ENCODE measurements at places on chromosomes 12 and 14.

GRCh38 chr12:6863586-6864321 lies 3.6 kb upstream of the TPI1 start:
- DNase-seq, result no peak

GRCh38 chr12:64018524-64018923 lies 174.0 kb downstream of the SRGAP1 start:
- no peak for DNase-seq

- peak; percentile 32 for DNase-seq
Measured at GRCh38 chr14:21299562-21300130, 19.8 kb downstream of the RPGRIP1 start.

GRCh38 chr12:121942145-121942718 lies 23.8 kb downstream of the CFAP251 start:
- DNase-seq, result no peak

- DNase-seq, result no peak
Measured at GRCh38 chr12:87096082-87096585, 839.9 kb upstream of the MGAT4C start.

GRCh38 chr12:121799842-121800693 lies 3.7 kb upstream of the SETD1B start:
- DNase-seq, result peak; percentile 93

DNA sequence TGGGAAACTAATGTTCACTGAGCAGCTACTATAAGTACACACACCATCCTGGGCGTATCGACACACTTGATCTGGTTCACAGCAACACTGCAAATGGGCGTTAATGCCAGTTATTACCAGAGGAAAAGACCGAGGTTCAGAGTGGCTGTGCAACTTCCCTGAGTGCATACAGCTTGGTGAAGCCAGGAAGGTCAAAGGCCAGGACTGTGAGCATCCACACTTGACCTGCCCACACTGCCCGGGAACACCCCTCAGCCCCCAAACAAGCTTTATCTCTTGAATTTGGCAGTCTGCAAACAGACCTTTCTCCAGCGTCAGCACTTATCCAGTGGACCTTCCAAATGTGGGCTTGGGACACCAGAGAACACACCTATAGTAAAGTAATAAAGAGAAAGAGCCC lies 312.6 kb downstream of the BCL11B start:
- DNase-seq, result no peak

DNA sequence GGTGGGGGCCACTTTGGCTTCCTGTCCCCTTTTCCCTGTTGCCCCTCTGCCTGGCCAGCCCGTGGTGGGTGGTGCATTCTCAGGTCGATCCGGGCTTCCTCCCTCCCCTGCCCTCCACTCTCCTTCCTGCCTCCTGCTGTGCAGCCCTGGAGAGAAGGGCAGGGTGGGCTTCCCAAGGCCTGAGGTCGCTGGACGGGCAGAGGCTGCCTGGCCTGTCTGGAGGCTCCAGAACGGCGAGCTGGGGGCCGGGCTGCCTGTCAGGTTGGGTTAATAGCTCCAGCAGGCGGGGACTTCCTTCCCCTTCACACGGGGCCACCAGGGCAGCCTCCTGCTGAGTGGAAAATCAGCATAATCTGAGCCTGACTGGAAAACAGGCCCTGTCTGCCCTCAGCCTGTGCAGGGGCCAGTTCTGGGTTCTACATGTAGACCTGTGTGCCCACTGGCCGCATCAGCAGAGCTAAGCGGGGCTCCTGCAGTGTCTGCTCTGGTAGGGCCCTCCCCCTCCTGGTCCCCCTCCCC lies 11.3 kb downstream of the KIF26A start:
- peak; percentile 68 for DNase-seq

DNA sequence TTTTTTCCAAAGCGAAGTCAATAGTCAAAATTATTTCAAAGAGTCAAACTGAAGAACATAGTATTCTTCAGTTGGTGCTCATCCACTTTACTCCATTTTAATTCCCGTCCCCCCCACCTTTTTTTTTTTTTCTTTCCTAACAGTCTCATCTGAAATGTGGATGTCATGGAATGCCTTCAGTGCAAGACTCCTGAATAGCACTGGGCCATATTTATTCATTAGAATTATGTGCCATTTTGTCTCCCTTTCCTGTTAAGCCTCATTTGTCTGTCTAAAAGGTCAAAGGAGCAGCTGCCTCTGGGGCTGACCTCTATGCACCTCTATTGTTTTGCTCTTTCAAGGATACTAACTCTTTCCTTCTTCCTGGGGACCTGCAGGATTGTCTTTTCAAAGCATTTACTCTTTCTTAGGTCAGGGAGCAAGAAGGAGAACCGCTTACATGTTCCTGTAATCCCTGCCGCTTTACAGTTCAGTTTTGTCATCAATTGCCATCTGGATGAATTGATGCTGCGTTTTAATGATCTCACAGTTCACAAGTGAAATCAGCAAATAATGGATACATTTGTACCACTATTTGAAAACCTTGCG lies 310.6 kb downstream of the NPAS3 start:
- DNase-seq, result no peak

DNA sequence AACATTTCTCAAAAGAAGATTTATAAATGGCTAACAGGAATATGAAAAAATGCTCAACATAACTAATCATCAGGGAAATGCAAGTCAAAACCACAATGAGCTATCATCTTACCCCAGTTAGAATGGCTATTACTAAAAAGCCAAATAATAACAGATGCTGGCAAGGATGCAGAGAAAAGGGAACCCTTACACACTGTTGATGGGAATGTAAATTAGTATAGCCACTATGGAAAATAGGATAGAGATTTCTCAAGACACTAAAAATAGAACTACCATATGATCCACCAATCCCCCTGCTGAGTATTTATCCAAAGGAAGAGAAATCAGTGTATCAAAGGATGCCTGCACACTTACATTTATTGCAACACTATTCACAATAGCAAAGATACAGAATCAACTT lies 58.3 kb downstream of the GUCY2C start:
- no peak for DNase-seq

DNA sequence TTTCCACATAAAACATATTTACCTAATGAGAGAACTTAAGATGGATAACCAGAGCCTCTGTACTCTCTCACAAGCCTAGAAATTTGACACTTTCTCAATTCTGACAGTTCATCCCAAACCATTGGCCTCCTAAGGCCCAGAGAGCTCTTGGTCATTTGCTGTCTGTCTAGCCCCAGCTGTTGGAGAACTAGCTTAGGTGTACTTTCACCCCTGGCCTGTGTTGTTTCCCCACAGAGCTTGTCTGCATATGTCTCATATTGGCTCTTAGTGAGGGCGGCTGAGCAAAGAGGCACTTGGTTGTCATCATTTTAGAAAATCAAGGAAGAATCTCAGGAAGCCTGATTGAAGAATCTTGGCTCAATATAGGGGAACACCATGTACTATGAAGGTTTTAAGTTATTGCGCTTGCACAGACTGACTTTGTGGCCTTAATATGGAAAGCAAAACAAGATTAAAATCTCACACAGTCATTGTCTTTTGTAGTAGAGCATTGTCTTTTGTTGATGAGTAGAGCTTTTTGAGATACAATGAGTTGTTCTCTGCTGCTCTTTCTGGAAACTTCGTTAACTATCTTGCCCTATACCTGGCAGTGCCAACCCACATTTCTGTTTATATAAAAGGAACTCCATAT lies 324.6 kb downstream of the RAD51B start:
- peak; percentile 20 for DNase-seq

DNA sequence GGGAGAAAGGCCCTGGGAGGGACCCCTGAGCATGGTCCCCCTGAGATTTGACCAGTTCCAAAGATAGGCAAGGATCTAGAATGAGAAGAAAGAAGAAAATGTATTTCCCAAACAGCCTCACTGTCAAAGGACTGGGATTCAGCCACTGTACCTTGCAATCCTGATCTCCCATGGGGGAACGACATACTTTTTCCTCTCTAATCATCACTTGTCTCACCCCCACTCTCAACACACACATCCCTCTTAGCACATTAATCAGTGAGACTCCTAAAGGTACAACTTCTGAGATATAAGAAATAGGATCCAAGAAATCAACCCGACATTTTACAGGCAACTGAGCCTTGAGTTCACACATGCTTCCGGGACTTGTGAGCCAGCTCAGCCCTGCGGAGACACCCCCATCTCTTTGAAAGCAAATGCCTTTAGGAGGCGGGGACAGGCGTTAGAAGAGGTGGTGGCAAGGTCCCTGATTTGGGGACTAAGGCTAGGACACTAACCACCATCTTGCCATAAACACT lies 1.4 kb downstream of the MAP3K9 start:
- DNase-seq, result peak; percentile 70

DNA sequence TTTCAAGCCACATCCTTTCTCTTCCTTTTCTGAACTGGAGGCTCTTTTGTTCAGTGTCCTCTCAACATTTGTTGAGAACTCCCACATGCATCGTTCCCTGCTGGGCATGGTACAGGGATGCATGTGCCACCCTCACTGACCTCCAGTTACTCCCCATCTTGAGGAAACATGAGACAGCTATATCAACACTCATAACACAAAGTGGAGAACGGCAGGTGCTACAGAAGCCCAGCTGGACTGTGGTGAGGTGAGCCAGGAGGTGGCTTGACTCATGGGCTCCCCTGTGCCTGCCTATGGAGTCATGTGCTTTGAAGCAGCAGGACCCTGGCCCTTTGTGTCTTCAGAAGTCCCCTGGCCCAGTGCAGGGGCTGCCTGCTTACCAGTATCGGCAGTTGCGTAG lies 9.7 kb downstream of the MYH6 start:
- no peak for DNase-seq

DNA sequence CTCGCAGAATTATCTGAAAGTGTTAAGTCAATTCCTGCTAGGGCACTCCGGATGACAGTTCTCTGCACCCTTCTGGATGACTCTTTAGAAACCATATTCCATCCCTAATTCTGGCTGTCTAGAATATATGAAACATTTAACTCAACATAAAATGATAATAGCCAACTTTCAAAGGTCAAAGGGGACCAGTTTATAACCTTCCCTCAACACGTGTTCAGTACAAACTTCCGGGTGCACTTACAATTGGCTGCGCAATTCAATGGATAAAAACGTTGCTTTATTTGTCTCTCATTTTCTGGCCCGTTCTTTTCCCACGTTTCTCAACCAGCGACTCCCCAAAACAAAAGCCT lies 1.3 kb downstream of the SBNO1 start:
- DNase-seq, result no peak

GRCh38 chr12:93762912-93763553 lies 85.9 kb downstream of the CRADD start:
- no peak for DNase-seq

DNA sequence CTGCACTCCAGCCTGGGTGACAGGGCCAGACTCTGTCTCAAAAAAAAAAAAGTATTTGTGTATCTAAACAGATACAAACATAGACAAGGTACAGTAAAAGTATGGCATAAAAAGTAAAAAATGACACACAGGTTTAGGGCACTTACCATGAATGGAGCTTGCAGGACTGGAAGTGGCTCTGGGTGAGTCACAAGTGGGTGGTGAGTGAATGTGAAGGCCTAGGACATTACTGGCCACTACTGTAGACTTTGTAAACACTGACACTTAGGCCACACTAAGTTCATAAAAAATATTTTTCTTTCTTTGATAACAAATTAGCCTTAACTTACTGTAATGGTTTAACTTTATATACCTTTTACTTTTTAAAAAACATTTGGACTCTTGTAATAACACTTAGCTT lies 38.0 kb upstream of the EIF5 start:
- peak; percentile 71 for DNase-seq

DNA sequence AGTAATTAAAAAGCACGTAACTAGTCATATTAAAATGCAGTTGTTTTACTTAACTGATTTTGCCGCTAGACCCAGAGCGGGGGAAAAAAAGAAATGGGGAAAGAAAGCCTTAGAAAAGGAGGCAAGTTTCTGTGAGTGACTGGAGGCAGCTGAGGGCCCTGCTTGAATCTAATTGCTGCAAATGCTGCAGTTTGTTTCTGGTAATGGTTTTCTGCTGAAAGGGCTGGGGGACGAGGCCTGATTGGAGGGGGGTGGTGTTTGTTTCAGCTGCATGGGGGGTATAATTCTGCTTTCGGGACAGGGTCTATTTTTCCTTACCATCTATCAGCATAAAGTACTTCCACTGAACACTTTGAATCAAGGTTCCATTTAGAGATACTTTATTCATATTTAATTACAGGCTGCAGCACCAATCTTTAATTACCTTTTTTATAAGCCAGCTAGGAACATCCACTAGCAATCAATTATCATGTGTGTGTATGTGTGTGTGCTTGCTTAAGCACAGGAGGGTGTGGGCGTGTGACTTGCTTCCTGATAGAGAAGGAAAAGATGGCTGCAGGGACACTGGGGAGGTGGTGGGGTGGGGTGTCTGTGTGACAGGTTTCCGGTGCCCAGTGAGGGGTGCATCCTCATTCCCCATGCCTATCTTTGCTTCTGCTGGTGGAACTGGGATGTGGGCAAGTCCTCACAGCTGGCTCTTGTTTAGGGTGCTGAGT lies 83.4 kb downstream of the ADCK1 start:
- DNase-seq, result no peak

GRCh38 chr14:50947446-50947845 lies 3.2 kb upstream of the PYGL start:
- peak; percentile 30 for DNase-seq

GRCh38 chr14:60845523-60845922 lies 111.0 kb downstream of the MNAT1 start:
- no peak for DNase-seq

GRCh38 chr12:32382226-32382625 lies 17.1 kb upstream of the FGD4 start:
- DNase-seq, result no peak

DNA sequence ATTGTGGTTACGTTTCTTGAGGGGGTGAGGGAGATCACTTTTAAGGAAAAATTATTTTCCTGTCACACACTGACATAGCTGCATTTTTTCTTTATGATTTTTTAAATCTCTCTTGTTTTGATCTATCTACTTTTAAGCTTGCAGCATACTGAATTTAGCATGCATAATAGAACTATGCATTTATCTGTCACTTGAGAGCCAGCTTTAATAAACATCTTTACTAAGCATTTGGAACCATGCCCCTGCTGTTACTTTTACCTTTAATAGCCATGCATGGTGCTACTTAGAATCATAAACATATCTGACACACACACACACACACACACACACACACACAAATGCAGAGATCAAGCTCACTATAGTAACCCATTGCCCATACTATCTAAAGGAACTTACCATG lies 486.2 kb downstream of the NELL2 start:
- DNase-seq, result no peak

GRCh38 chr12:131867471-131867870 lies 27.0 kb upstream of the ULK1 start:
- DNase-seq, result no peak

- DNase-seq, result no peak
Measured at GRCh38 chr12:72057330-72057914, 118.8 kb downstream of the TPH2 start.

DNA sequence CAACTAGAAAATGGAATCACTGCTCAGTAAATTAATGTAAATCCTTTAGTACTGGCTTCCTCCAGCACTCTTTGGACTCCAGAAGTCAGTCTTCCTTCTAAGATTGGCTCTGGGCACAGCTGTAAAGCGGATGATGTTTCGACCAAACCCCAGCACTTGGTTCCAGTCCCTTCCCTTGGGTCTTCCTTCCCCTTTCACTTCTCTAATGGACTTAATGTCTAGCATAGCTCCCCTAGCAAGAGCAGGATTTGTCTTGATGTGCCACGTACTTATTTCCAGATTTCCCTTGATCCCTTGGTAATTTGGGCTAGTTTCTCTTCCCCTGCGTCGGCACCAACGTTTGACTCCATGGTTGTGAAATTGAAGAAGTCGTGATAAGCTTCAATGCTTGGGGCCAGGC lies 28.3 kb downstream of the C12orf75 start:
- DNase-seq, result no peak

- no peak for DNase-seq
Measured at GRCh38 chr14:65703996-65704395, 291.5 kb downstream of the FUT8 start.

Measured in Daoy (cell line).